ENCODE measurements at places on chromosomes 12 and 14. TPM values are rescaled to one million over a fixed set of nuclear protein-coding genes. Genes with fewer than 3 reads are reported as not detected.

The LRRC10 gene
- not detected for total RNA-seq

The TEX22 gene
- total RNA-seq = 0.94 TPM

The BTG1 gene
- 37.2 TPM for total RNA-seq

The CCDC38 gene
- not detected for total RNA-seq

The LHX5 gene
- not detected for total RNA-seq

The NGB gene
- total RNA-seq = 4.7 TPM

The ATXN7L3B gene
- total RNA-seq = 67.6 TPM

The FLVCR2 gene
- total RNA-seq = 4.4 TPM

The ETFBKMT gene
- total RNA-seq = 3.4 TPM

The PKP2 gene
- total RNA-seq = 6.3 TPM

The FOXN4 gene
- total RNA-seq = 0.94 TPM

The VTI1B gene
- total RNA-seq = 62.0 TPM

The ZFYVE1 gene
- 25.4 TPM for total RNA-seq

The RTN1 gene
- 797 TPM for total RNA-seq

The PTHLH gene
- total RNA-seq = not detected

The GALNT6 gene
- total RNA-seq = not detected

The SLC39A5 gene
- not detected for total RNA-seq

The RPGRIP1 gene
- 0.94 TPM for total RNA-seq

The PLCZ1 gene
- total RNA-seq = not detected

The ERP29 gene
- 27.2 TPM for total RNA-seq

The KCNMB4 gene
- total RNA-seq = 55.1 TPM

The FGD6 gene
- total RNA-seq = 14.1 TPM

The OASL gene
- total RNA-seq = not detected

The DPF3 gene
- total RNA-seq = 13.1 TPM

The IL22 gene
- not detected for total RNA-seq

The FAIM2 gene
- 37.2 TPM for total RNA-seq

The CCDC60 gene
- total RNA-seq = not detected

The MEG3 gene
- 389 TPM for total RNA-seq

The ARHGAP9 gene
- total RNA-seq = 0.94 TPM

The PPP1R1A gene
- 10.0 TPM for total RNA-seq

The ACOT6 gene
- not detected for total RNA-seq

The PZP gene
- not detected for total RNA-seq

The PRIMA1 gene
- total RNA-seq = not detected

The TBX3 gene
- total RNA-seq = 1.9 TPM

The ZNF385A gene
- 2.8 TPM for total RNA-seq

The SRRM4 gene
- total RNA-seq = 19.7 TPM

The NYNRIN gene
- total RNA-seq = 34.7 TPM

The CCDC85C gene
- 8.1 TPM for total RNA-seq

The CCDC196 gene
- total RNA-seq = not detected

The EIF5 gene
- 186 TPM for total RNA-seq

The CLEC4E gene
- not detected for total RNA-seq

The PLA2G1B gene
- total RNA-seq = not detected

The KRT77 gene
- total RNA-seq = not detected

The HOXC4 gene
- total RNA-seq = not detected

The DAO gene
- not detected for total RNA-seq

The KLRC2 gene
- 0.31 TPM for total RNA-seq

The P3H3 gene
- 25.7 TPM for total RNA-seq

The ACTR6 gene
- 36.3 TPM for total RNA-seq

The TMEM116 gene
- total RNA-seq = 29.4 TPM

The RIN3 gene
- total RNA-seq = 2.2 TPM

The TAS2R9 gene
- total RNA-seq = 2.8 TPM

The CEP290 gene
- total RNA-seq = 101 TPM

The ARMH4 gene
- total RNA-seq = 131 TPM

The UNC79 gene
- 94.2 TPM for total RNA-seq

The SLC6A15 gene
- total RNA-seq = 76.1 TPM
